ENCODE measurements at places on chromosomes 2 and 18. TPM values are rescaled to one million over a fixed set of nuclear protein-coding genes. Genes with fewer than 3 reads are reported as not detected.

The SERPINE2 gene
- total RNA-seq, result 40.4 TPM

The STRADB gene
- 25.5 TPM for total RNA-seq

The GPR39 gene
- not detected for total RNA-seq

The KCNG2 gene
- total RNA-seq, result not detected

The HNMT gene
- total RNA-seq, result not detected

The LNPK gene
- 44.7 TPM for total RNA-seq

The SMARCAL1 gene
- 22.3 TPM for total RNA-seq

The MEX3C gene
- total RNA-seq, result 52.6 TPM

The FAHD2B gene
- 31.9 TPM for total RNA-seq

The ADCYAP1 gene
- not detected for total RNA-seq

The GPR45 gene
- not detected for total RNA-seq

The B3GNT2 gene
- total RNA-seq, result 44.3 TPM

The CSRNP3 gene
- not detected for total RNA-seq

The POMC gene
- total RNA-seq, result 5.5 TPM

The GBX2 gene
- total RNA-seq, result not detected

The SKA1 gene
- total RNA-seq, result 29.4 TPM

The SPC25 gene
- total RNA-seq, result 32.0 TPM

The NPPC gene
- total RNA-seq, result 3.5 TPM

The NBEAL1 gene
- 11.8 TPM for total RNA-seq

The CYP26B1 gene
- total RNA-seq, result not detected

The SERPINB2 gene
- total RNA-seq, result not detected

The SGO2 gene
- total RNA-seq, result 58.4 TPM

The SMAD7 gene
- 18.1 TPM for total RNA-seq

The CYS1 gene
- 0.11 TPM for total RNA-seq

The CD8B gene
- total RNA-seq, result 321 TPM

The ZNF532 gene
- total RNA-seq, result 1.3 TPM

The RESP18 gene
- not detected for total RNA-seq

The SCYGR4 gene
- total RNA-seq, result not detected

The TAF1B gene
- total RNA-seq, result 22.3 TPM

The SERPINB13 gene
- total RNA-seq, result not detected

The GAL3ST2 gene
- total RNA-seq, result 0.89 TPM

The ADCY3 gene
- 46.3 TPM for total RNA-seq

The SLC16A14 gene
- 1.5 TPM for total RNA-seq
